Renal cortical epithelial cell (primary cell): ENCODE measurements at places on chromosomes 1 and 21.

DNA sequence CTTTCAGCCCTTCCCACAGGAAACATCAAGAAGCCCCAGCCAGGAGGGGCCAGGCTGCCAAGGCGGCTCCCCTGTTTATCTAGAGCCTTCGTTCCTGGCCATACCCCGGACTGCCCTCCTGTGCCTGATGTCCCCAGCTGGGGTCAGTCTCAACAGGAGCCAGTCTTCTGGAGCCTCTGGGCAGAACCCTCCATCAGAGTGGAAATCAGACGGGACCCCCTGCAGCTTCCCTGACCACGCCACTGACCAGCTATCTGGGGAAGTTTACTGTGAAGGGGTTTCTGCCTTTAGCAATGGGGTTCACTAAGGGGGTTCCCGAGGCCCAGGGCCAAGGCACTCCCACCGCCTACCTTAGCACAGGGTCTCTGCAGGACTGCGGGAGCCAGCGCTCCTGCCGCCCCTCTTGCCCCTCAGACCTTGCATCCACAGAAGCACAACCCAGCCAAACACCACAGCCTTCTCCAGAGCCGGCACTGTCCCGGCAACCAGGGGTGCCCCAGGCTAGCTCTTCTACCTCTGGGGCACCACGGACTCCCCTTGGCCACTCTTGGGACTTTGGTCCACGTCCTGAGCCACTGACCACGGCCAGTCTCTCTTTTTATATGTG, 3.5 kb upstream of the MTFR1L start:
- no peak for DNase-seq

GRCh38 chr1:2982615-2983318, 38.5 kb upstream of the ACTRT2 start:
- DNase-seq, result no peak

GRCh38 chr1:12047120-12047876, 15.8 kb upstream of the TNFRSF8 start:
- DNase-seq, result no peak

GRCh38 chr1:58722414-58722813, 22.6 kb upstream of the MYSM1 start:
- no peak for DNase-seq

DNA sequence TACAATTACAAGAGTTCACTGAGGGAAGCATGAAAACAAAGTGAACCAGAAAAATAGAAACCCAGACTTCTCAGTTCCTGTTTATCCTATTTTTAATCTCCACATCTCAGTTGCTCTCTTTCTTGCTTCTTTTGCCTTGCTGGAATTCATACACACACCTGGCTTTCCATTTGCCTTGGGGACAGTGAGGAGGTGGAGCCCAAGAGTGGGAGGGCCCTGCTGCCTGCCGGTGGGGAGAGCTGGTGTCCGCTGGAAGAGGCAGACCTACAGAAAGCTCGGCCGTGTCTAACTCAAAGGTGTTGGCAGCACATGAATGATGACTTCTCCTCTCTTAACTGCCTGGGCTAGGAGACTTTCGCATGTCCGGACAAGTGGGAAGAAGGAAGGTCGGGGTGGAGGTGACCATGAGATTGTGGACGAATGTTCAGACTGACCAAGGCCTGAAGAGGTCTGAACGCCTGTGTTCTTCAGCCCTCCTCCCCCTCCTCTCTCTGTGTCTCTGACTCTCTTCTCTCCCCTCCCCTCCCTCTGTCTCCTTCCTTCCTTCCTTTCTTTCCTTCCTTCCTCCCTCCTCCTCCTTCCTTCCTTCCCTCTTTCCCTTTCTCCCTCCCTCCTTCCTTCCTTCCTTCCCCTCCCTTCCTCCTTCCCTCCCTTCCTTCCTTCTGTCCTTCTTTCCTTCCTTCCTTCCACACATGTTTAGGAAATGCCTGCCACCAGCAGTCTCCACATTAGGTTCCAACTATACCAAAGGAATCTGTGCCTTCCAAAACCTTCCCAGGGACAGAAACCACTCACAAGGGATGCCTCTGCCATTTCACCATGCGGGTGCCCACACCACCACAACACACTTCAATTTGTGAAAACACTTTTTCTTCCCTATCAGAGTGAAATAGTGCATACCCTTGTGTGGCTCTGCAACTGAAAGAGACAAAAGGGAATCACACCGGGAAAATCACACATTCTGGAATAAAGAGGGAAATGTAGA, 157.3 kb upstream of the RUNX1 start:
- peak; percentile 40 for DNase-seq

GRCh38 chr1:3053366-3053980, 15.5 kb upstream of the PRDM16 start:
- DNase-seq, result no peak

GRCh38 chr1:1135339-1136136, 19.6 kb upstream of the C1orf159 start:
- no peak for DNase-seq

DNA sequence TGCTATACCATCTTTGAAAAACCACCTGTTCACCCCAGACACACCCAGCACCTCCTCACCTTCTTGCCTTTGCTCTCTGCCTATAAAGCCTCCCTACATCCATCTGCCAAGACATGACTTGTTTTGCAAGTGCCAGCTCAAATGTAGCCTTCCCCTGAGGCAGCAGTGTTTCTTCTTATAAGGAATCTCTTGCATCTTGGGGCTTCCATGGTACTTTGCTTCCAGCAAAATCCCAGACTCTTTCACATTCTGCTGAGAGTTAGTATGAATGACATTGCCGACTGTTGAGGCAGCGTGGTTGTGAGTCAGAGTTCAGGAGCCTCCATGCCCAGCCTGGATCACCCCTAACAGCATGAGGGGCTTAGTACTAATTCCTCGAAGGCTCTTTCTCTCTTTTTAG, 217.4 kb upstream of the RUNX1 start:
- no peak for DNase-seq

DNA sequence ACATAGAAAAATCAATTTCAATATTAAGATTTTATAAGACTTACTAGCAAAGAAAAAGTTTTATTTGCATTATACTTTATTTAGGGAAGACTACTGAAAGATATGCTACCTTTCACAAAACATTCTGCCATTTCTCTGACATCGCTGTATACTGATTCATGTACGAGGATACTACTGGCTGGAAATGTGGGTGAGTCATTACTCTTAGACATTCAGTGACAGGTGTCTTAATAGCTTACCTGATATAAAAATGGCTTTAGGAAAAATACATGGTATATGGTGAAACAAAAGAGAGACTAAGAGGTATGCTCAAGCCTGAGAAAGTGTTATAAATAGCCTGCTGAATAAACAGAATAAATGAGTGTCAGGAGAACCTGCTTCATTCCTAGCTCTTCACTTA, 73.0 kb upstream of the EXO1 start:
- DNase-seq, result peak; percentile 18

DNA sequence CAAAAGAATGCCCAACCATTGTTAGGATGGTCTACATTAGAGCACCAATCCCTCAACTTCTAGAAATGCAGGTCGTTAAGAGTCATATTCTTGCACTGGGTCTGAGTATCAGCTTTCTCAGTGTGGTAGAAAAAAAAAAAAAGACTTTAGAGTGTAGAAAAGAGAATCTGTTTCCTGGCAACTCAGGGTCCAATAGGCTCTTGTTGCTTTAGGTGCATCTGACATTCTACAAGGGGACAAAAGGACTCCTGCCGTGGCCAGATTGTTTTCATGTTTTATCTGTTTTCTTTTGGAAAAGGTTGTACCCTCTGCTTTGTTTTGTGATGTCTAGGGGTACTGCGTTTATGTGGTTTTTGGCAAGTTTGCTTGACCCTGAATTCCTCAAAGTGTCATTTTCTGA, 105.4 kb upstream of the KCNK2 start:
- DNase-seq, result no peak
